ENCODE measurements at places on chromosomes 16 and 17.

- peak; percentile 9 for DNase-seq
Observed at GRCh38 chr16:80806927-80807340, 2.5 kb upstream of the CDYL2 start.

DNA sequence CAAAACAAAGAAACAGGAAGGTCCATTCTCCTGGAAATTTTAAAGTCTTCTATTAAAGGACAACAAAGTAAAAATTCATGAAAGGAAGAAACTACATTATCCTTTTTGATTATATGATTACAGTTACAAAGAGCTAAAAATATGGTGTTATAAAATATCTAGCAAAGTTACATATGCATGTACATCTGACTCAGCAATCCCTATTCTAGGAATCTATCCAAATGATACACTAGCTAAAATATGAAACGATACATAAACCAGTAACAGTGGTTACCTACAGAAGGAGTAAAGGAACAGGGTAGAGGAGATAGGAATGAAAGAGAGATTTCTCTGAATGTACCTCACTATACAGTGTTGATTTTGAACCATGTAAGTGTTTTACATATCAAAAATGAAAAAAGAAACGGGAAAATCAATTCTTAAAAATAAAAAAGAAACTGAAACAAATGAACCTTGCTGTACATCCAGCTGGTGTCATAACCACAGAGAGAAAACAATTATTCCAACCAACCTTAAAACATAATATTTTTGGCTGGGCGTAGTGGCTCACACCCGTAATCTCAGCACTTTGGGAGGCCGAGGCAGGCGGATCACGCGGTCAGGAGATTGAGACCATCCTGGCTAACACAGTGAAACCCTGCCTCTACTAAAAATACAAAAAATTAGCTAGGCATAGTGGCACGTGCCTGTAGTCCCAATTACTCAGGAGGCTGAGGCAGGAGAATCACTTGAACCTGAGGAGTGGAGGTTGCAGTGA is 41.4 kb downstream of the HYDIN start:
- no peak for DNase-seq

DNA sequence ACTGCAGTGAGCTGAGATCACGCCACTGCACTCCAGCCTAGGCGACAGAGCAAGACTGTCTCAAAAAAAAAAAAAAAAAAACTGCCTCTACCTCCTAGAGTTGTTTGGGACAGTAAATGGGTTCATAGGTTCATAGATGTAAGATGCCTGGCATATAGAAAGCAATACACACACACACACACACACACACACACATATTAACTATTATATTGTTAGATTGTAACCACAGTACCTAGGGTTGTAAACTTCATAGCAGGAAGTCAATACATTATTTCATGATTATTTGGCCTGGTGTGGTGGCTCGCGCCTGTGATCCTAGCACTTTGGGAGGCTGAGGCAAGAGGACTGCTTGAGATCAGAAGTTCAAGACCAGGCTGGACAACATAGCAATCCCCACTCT is 5.8 kb downstream of the XPO6 start:
- DNase-seq: no peak

DNA sequence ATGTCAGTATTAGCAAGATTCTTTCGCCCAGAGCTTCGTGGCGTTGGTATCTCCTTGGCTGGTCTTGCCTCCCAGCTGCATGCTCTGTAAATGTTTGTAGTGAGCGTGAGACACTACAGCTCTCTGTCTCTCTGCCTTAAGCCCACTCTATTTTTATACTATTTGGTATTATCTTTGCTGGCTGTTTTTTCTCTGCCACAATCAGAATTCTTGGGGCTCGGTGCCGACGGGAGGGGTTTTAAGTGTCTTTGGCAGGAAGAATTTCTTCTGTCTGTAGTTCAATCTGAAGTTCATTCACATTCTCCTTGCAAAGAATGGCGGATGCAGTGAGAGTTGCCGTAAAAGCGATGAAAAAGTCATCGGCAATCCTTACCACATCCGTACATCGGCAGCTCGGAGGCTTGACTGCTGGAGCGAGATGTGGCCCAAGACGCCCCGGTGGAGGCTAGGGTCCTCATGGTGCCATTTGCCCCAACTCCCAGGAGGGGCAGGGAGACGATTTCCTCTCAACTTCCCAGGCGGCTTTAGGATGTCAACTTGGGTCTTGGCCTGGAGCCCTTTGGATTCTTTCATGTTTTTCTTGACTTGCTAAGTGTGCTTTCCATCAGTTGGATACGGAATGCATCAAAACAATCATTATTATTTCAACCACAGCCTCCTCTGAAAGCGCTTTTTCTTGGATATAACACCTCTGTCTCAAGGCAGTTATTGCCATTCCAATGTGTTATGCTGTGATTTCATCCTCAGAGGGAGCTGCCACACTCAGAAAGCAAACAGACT is 132.3 kb upstream of the SDK2 start:
- DNase-seq: no peak

Measured in BJ (cell line).